ENCODE measurements at places on chromosomes 16 and 17. TPM values are rescaled to one million over a fixed set of nuclear protein-coding genes. Genes with fewer than 3 reads are reported as not detected.

TMEM114 gene
- not detected for total RNA-seq

CYTH1 gene
- total RNA-seq = 38.0 TPM

GRCh38 chr16:58110571-58111301, 18.4 kb downstream of the CFAP20 start:
- no peak for DNase-seq

DNA sequence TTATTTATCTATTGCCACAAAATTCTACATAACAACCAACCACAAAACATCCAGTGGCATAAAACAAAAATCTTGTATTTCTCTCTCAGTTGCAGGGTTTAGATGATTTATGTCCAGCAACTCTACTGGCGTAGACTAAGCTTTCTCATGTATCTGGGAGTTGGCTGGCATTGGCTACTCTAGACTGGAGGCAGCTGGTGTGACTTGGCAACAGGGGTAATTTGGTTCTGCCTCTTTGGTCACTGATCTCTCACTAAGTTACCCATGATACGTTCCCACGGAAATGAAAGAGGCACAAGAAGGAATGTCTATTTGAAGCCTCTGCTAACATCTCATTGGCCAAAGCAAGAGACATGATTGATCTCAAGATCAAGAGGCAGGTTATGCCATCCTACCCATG, 144.0 kb downstream of the HS3ST3B1 start:
- no peak for DNase-seq

DNA sequence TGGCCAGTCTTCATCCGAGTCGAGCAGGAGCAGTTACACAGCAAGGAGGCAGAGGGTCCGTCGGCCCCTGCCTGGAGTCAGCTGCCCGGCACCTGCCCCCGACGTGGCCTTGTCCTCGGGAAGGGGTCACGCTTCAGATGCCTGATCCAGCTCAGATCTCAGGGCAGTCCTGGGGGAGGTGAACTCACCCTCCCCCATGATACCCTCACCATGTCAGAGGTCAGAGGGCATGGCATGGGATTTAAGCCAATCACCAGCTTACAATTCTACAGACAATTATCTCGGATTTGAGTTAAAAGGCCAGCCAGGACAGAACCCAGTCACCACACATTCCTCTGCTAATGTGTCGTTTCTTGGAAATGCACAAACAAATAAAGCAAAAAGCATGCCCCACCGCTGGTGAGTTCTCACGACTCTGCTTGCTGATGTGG, 211.3 kb downstream of the FOXL1 start:
- no peak for DNase-seq

DNA sequence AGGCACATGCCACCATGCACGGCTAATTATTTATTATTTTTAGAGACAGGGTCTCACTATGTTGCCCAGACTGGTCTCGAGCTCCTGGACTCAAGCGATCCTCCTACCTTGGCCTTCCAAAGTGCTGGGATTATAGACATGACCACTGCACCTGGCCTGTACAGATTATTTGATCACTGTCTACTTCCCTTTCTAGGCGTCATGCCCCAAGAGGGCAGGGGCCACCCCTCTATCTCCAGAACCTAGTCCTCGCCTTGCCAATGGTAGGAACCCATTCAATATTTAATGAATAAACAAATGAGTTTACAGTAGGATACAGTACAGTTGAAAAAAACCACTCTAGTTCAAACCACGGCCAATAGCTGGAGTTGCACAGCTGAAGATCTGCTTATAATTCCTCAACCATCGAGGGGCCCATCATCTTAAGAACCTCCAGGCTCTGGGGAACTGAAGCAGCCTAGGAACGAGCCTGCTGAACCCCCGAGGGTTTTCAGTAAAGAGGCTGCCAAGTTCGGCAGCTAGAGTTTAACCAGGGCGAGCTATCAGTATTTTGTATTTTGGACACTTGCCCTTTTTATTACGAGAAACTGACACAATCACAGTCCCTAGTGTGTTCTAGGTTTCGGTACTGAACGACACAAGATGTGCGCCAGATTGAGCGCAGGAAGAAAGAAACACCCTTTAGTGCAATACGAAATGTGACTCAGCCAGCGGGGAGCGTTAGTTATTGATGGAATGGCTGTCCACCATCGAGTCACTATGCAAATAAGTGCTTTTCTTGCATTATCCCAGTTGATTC, 14.6 kb downstream of the ADCY9 start:
- peak; percentile 52 for DNase-seq

GRCh38 chr17:78677303-78678221, 100.4 kb upstream of the DNAH17 start:
- no peak for DNase-seq

Measured in left ventricle myocardium superior (tissue), 1 donor.